ENCODE measurements at places on chromosomes 11 and 22.

GRCh38 chr11:119338318-119338890 lies 2.3 kb downstream of the C1QTNF5 start:
- peaks cover 7% of the 10 kb centered on the region for H3K36me3 ChIP-seq
- peaks cover 30% of the 10 kb centered on the region for H3K27me3 ChIP-seq
- H3K4me1 ChIP-seq, result peaks cover 31% of the 10 kb centered on the region
- DNase-seq, result peak; percentile 79
- no peak overlapping the region for H3K27ac ChIP-seq

- no peaks in the 10 kb centered on the region for H3K27me3 ChIP-seq
- no peaks in the 10 kb centered on the region for H3K4me1 ChIP-seq
- DNase-seq, result no peak
- no peak overlapping the region for H3K4me3 ChIP-seq
Measured at GRCh38 chr22:49575703-49576081, 252.0 kb downstream of the BRD1 start.

- no peak for DNase-seq
- no peaks in the 10 kb centered on the region for H3K36me3 ChIP-seq
- H3K27me3 ChIP-seq, result peaks cover 14% of the 10 kb centered on the region
- peaks cover 13% of the 10 kb centered on the region for H3K4me1 ChIP-seq
- H3K27ac ChIP-seq, result no peak overlapping the region
- H3K4me3 ChIP-seq, result no peak overlapping the region
Measured at GRCh38 chr11:1064167-1064566, 10.5 kb upstream of the MUC2 start.

DNA sequence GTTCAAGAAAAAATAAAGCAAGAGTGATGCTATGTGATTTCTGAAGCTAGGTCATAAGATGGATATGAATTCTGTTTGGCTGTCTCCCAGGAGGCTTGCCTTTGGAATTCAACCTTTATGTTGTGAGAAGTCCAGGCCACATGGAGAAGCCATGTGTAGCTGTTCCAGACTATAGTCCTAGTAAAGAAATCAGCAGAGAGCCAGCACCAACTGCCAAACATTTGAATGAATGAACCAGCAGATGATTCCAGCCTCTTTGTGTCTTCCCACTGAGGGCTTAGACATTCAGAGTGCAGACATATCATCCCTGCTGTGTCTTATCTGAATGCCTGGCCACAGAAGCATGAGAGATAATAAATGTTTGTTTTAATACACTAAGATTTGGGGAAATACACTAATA lies 1150.6 kb downstream of the DLG2 start:
- DNase-seq, result no peak
- no peaks in the 10 kb centered on the region for H3K4me1 ChIP-seq
- no peak overlapping the region for H3K4me3 ChIP-seq
